ENCODE measurements at places on chromosomes 6 and 20.

- DNase-seq: no peak
These were observed 134.6 kb downstream of the SOBP start for GRCh38 chr6:107624541-107624940.

GRCh38 chr6:20483887-20484497 lies 50.3 kb upstream of the CDKAL1 start:
- DNase-seq: no peak

DNA sequence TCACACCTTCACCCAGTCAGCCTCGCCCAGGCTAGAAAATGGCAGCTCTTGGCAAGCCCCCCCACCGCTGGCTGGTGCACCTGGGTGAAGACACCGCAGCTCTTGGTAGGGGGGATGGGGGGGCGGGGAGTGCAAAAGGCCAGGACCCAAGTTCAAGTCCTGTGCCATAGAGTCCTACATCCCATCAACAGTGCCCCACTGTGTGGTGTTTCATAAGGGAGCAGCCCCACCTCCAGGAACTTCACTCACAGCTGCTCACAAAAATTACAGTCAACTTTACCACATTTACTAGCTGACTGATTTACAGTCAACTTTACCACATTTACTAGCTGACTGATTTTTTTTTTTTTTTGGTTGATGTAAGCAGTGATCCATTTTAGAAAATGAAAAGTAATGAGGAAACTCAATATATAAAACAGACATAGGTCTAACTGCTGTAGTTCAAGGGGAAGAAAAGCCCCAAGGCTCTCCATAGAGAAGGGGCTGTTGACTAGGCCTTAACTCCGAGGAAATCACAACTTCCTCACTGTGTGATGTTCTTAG lies 208.9 kb upstream of the SNX9 start:
- no peak for DNase-seq

DNA sequence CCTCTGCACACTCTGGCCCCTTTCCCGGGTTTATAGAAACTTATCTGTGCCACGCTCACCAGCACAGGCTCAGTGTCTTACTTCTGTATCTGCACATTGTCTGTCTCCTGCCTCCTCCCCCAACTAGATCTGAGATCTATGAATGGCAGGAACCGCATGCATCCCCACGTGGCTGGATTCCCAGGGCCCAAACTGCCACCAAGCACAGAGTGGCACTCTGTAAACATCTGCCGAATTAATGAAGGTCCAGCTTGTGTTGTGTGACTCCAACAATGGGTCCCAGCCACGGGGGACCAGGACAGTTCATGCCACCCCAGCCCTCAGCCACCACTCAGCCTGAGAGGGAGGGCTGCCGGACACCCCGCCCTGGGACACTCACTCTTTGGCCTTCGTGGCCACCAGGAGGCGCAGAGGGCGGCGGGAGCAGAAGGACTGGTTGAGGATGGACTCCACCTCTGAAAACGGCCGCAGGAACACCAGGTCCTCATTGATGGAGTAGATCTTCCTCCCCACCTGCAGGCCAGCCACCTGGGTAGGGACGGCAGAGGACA lies 171.1 kb downstream of the PREX1 start:
- DNase-seq: no peak

DNA sequence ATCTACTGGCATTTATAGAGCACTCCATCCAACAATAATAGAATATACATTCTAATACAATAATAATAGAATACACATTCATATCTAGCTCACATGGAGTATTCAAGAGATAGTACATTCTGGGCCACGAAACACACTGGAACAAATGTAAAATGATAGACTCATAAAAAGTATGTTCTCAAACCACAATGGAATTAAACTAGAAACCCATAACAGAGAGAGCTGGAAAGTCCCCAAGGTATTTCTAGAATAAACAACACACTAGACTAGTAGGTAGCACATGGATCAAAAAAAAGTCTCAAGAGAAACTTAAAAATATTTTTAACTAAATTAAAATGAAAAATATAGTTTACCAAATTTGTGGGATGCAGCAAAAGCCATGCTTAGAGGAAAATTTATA lies 9.1 kb upstream of the TP53TG5 start:
- DNase-seq: no peak

GRCh38 chr6:17986656-17987446 lies 584 bp downstream of the KIF13A start:
- no peak for DNase-seq

DNA sequence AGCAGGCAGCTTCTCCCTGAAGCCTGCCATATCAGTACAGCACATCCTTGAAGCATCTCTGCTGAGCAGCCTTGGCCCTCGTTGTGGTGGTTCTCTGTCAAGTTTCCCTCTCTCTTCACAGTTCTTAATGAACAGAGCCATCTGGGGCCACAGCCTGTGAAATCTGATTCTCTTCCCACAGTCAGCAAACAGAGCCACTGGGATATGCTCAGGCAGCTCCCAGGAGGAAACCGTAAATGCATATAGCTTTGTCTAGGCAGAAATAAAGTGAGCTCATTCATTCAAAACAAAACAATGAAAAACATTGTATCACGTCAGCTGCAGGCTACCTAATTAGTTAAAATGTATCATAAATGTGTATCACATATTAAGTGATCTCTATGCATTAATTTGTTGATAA lies 80.3 kb downstream of the TBC1D7 start:
- no peak for DNase-seq

DNA sequence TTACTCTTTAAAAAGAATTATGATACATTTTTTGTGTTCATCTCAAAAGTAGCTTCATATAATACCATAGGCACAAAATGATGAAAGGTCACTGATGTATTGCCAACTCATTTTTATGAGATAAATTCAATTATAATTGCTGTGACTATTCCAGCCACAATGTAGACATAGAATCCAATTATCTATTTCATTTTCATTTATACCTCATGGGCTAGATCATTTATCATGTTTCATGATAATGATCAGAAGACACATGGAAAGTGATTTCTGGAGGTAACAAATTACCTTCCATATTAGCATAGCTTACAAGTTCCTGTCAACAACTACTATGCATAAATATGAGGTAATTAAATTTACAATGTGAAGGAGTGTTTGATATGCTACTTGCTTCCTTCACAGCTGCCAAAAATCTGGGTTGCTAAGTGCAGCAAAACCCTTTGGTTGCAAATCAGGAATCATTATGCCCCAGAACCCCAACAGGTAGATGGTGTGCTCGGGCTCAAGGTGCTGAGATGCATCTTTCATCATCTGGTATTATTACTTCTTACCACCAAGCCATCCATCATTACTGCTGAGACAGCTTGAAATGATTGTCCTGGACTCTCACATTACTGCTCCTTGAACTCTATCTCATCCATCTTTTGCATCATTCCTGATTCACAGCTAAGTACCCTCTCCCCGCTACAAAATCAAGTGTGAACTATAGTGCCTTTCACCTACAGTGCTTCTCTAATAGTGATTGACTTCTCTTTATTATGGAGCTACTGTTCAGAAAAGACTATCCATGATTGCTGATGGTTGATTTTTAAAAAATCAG lies 306.0 kb upstream of the THEMIS start:
- DNase-seq: no peak

- no peak for DNase-seq
These were observed 31.7 kb upstream of the SCUBE3 start for GRCh38 chr6:35181933-35182612.

DNA sequence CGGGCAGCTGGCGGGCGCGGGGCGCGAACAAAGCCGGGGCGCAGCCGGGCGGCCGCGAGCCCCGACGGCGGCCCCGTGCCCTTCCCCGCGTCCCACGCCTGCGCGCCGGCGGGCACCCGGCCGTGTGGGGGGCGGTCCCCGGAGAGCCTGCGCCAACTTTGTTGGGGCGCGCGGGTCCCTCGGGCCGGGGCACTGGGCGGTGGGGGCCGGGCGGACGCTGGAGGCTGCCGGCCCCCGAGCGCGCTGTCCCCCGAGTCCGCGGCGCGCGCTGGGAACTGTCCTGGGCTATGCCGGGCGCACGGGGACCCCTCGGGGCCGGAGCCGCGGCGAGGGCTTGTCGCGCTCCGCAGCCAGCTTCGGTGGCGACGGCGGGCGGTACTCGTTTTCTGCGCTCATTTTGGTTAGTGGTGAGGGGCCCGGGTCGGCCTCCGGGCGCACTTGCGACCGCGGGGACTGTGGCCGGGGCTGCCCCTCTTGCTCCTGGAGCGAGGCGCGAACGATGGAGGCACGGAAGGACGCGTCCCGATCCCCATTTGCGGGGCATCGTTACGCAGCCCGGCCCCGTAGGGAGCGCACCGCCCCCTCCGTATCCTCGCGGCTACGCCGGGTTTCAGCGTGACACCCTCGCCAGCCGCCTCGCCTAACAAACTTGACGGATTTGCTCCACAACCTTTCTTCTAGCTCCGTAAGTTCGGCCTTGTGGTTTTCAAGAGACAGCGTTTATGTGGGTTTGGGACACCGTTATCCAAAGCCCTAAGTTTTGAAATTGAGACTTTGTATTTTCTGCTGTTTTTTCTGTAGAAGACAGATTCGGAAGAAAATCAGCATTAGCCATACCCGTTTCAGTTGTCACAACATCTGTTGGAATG lies 622 bp downstream of the SS18L1 start:
- peak; percentile 43 for DNase-seq

- no peak for DNase-seq
These were observed 109.0 kb downstream of the RALGAPA2 start for GRCh38 chr20:20603339-20603990.
